ENCODE measurements at places on chromosomes 3 and 15. TPM values are rescaled to one million over a fixed set of nuclear protein-coding genes. Genes with fewer than 3 reads are reported as not detected.

The DNAJA4 gene
- 9.5 TPM for total RNA-seq

- ATAC-seq = no peak
These were observed 57.0 kb downstream of the CD200 start for GRCh38 chr3:112389961-112390360.

GRCh38 chr15:56366211-56366610 is 985 bp downstream of the TEX9 start:
- no peak for ATAC-seq

DNA sequence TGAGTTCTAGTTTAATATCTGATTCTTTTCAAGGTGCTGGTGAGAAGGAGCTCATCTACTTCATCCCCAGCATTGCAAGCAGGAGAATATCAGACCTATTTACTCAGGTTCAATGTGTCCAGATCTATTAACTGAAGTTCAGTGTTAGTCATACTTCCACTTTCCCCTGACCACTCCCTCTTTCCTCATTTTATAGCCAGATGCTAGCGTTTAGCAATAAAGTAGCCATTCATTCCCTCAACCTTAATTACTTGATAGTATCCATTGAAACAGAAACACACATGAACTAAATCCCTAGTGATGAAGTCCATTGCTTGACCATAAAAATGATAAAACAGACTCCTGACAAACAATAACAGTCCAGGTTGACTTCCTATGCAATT is 60.0 kb downstream of the RPL22L1 start:
- no peak for ATAC-seq

The SNX22 gene
- total RNA-seq = 0.28 TPM

DNA sequence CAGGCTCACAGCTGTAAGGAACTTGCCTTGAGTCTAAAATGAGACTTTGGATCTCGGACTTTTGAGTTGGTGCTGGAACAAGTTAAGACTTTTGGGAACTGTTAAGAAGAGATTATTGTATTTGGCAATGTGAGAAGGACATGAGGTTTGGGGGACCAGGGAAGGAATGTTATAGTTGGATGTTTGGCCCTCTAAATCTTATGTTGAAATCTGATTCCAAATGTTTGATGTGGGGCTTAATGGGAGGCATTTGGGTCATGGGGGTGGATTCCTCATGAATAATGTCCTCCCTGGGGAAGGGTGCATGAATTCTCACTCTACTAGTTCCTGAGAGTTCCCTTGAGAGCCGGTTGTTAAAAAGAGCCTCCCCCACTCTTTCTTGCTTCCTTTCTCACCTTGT is 18.5 kb upstream of the CHCHD6 start:
- ATAC-seq = no peak

The KBTBD12 gene
- not detected for total RNA-seq

The GOLGA6L10 gene
- 3.9 TPM for total RNA-seq

The CCR3 gene
- total RNA-seq = not detected

DNA sequence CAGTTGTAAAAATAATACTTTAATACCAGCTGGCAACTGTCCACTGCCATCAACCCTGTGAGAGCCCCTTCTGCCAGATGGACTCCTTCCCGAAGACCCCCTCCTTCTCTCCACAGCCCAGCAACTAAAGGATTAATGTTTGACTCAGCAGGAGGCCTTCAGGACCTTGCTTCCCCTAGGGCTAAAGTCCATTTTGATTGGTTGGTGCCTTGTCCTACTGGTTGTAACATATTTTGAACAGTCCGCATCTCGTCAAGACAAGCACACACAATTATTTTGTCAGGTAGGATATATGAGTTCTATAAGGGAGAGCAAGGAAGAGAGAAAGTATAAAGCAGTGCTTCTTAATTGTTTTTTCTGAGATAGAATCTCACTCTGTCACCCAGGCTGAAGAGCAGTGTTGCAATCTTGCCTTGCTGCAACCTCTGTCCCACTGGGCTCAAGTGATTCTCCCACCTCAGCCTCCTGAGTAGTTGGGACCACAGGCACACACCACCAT is 18.6 kb downstream of the ACOX2 start:
- peak; percentile 70 for ATAC-seq

GRCh38 chr15:55800216-55800615 is 57.3 kb upstream of the PRTG start:
- ATAC-seq = no peak

DNA sequence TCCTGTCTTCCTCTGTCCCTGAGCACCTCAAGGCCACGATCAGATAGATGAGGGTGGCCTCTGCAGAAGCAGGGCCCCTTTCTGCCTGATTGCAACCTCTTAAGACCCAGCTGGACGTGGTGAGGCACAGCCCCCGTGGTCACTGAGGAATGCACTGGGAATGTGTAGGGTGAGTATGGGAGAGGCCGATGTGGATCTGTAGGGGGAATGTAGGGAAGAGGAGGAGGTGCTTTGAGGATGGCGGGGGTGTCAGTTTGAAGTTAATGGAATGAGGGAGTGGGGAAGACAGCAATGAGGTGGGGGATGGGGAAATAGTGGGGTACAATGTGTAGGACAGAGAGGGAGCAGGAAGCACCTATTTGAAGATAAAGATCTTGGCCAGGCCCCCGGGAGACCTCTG is 785 bp upstream of the IQCF5 start:
- no peak for ATAC-seq

The KCNH8 gene
- total RNA-seq = 0.08 TPM

The RETNLB gene
- not detected for total RNA-seq

DNA sequence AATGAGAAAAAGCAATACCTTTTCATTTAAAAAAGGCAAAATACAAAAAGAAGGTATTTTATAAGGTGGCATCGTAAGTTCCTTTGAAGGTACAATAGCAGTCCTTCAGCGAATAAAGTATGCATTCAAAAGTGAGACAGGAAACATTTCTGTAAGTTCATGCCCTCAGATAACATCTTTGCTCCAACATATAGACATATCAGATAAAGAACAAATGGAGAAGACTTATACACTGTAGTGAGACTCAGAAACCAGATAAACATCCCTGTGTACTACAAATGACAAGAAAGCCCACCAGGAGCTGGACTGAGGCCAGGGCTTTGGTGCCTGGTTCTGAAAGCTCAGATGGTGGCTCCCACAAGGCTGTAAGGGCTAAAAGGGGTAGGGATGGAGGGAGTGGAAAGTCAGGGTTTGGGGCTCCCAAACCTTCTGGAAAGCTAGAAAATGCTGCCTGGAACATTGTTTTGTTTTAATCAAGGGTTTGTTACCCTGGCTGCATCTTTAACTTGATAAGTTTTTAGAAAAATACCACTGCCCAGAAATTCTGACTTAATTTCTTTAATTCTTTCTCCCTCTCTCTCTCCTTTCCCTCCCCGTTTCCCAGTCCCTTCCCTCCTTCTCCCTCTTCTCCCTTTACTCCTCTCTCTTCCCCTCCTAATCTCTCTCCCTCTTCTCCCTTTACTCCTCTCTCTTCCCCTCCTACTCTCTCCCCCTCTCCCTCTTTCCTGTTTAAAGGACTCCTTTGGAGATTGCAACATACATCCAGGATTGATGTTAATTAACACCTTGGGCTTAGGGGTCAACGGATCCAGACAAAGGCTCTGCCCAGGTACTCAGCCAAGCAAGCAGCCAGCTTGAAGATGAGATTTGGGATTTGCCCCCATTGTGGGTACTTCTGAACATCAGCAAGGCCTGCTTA is 126.1 kb downstream of the AQP9 start:
- no peak for ATAC-seq

The SLC4A7 gene
- total RNA-seq = 17.3 TPM

The STARD5 gene
- total RNA-seq = 17.1 TPM

DNA sequence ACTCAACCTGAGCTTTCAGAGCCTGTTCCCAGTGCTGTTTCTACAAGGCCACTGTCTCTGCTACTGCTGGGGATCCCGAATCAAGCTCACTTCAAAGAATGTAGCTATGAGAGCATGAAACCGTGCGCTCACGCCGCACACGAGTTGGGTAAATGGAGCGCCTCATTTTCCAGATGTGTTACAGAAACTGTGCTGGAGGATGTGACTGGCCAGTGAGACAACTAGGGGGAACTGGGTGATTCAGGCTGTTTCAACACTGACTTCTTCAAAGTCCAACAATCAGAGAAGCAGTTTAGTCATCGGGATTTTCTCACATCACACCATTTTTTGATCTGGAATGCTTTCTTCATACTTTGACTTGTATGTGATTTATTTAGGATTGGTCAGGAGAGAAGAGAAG is 3.5 kb downstream of the ZNF710 start:
- ATAC-seq = peak; percentile 58

The CFAP44 gene
- total RNA-seq = 2.9 TPM

DNA sequence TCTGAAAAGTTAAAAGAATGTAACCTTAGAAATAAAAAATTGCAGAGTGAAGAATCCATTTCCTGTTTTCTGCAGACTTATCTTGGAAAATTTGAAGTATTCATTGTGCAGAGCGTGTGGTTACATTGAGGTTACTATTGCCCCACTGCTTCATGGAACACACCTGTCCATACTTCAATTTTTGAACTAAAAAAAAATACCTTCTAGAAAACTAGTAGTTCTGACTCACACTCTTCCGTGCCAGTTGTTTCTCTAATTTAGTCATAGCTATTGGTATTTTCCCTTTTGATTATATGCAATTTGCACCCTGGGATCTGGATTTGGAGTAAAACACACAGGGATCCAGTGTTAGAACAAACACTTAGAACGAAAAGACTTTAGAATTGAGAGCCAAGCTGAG is 111.8 kb upstream of the LYSMD4 start:
- ATAC-seq = no peak

The MED12L gene
- 0.32 TPM for total RNA-seq

- ATAC-seq = no peak
These were observed 107.6 kb downstream of the LRRK1 start for GRCh38 chr15:101026656-101027272.

- ATAC-seq = no peak
These were observed 11.6 kb downstream of the FSIP1 start for GRCh38 chr15:39770748-39771689.

The CACNA2D3 gene
- total RNA-seq = 7.0 TPM

DNA sequence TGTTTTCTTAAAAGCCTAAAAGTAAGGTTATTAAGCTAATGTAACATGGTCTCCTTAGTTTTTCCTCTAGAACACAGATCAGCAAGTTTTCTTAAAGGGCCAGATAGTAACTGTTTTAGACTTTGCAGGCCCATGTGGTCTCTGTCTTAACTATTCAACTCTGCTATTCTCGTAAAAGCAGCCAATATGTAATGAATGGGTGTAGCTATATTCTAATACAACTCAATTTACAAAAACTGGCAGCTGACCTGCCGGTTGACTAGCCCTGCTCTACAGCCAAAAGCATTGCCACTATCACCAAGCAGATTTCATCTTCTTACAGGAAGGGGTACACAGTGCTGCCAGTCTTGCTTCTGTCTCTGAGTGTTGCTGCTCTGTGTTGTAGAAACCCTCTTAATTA is 27.4 kb downstream of the KCNMB3 start:
- ATAC-seq = no peak

GRCh38 chr3:26438981-26439884 is 183.3 kb upstream of the LRRC3B start:
- ATAC-seq = no peak

The FANCD2OS gene
- not detected for total RNA-seq

DNA sequence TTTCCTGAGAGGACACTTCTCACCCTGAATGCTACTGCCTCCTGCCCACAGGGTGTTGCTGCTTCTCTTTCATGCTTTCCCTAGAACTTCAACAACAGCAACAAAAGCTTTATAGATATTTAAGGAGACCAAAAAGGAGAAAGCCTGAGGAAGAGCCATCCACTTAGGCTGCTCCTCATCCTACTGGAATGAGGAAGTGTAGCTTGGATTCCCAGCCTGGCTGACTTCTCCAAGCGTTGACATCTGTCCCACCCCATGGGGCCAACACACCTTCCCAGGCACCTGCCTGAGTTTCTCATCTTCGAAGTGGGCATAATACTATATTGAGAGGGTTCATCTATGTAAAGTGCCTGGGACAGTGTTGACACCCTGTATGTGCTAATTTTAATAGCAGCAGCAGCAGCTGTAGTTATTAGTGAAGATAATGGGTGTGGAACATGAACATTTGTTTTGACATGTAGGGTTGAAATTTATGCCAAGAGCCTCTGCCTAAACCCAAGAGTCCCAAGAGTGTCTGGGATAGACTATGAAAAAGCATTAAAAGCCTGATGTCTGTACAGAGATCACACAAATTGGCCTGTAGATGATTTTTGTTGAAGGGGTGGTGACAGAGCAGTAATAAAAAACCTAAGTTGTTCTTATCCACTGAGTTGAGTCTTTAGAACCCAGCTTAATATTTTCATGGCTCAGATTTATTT is 96.5 kb upstream of the PIAS1 start:
- ATAC-seq = peak; percentile 23

The LTK gene
- total RNA-seq = 0.12 TPM

The PP2D1 gene
- not detected for total RNA-seq

GRCh38 chr3:171249245-171249644 is 211.0 kb downstream of the TNIK start:
- ATAC-seq = no peak

DNA sequence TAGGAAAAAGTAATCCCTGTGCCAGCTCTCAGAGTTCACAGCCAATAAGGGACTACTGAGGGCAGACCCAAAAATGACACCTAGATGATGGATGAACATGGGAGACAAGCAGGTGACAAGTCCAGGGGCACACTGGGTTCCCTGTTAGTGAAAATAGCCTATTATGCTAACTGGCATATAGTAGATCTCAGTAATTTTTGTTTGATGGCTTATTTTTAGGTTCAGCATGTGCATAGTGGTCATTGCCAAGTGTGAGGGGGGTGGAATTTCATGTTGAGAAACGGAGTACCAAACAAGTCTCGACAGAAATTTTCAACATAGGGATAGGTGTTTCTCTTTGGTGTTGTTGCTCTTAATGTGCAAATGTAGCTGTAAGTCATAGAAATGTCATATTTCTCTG is 6.4 kb upstream of the ITGB5 start:
- ATAC-seq = peak; percentile 24

The IGSF10 gene
- 0.20 TPM for total RNA-seq

DNA sequence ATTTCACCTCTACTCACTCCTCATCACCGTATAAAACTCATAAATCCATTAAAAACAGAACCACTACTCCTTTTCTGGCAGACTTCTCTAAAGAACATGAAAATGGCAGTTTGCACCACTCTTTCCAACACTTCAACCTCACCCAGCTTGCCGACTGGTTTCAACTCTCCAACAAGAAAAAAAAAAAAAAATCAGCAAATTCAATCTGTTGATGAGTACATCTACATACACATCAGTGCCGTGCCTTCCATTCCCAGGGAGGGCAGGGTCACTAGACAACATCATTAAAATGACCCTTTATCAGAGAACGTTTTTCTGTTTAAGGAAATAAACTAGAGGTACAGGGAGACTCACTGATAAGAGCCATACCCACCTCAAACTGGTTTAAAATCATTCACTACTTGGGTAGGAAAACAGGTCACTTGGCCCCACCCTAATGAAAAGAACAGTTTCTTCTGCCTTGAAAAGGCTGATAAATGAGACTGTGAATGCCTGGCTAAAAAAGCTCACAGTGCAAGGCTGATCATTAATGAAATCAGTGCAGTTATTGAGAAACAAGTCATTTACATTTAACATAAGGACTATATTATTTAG is 6.0 kb downstream of the ANXA2 start:
- no peak for ATAC-seq
